ENCODE measurements at places on chromosomes 6 and 20.

DNA sequence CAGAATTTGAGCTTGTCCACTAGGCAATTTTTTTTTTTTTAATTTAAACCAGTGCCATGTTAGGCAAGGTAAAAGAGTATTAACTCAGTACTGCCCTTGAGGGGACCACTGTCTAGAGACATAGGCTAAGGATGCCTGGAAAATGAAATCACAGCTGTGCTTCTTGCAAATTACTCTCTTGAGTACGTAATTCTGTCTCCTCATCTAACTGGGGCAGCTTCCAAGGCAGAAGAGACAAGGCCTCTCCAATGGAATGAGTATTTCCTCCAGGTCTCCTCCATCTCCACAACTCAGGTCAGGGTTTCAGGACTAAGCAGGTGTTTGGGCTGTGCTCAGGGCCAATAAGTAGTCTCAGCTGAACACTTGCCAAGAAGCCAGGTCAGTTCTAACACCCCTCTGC lies 33.8 kb upstream of the MRPS10 start:
- no peak for DNase-seq

- peak; percentile 3 for DNase-seq
Measured at GRCh38 chr20:11204926-11205768, 531.3 kb upstream of the JAG1 start.

DNA sequence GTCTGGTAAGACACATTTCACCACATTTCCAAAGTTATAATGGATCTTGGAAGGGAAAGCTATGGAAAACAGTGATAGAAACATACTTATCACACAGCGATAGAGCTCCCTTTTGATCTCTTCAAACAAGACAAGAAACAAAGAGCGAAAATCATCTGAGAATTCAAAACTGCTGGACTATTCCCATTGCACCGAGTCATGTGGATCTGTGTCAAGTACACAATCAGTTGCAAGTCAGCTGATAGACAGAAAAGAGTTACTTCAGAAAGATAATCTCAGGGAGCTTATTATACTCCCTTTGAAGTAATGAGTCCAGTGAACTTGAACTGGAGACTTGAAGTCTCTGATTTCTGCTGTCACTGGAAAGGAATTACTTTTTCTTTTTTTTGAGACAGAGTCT lies 89.7 kb upstream of the GCM1 start:
- no peak for DNase-seq

DNA sequence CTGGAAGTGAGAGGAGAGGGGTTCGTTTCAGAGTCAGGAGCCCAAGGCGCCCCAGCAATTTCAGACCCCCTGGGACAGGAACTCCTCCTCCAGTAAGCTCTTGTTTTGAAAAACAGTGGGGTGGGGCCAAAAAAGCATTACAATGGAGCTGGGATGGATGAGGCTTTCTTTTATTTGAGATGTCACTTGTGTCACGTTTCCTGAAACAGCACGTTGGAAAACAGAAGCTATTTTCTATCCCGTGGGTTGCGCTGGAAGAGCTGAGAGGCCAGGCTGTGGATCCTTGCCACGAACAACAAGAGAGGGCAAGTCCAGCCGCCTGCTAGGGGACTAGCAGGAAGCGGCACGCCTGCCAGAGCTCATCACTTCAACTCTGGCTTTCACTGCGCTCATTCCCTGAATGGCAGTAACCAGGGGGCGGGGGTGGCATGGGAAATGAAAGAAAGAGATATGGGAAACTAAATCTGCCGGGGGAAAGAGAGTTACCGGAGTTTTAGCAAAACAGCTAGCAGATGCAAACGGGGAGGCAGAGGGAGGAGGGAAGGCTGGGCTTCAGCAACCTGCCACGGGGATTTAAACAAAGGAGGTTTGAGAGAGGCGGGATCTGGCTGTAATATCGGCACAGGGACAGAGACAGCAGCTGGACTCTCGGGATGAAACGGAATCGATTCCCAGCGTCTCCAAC lies 34.6 kb downstream of the GCNT2 start:
- no peak for DNase-seq

GRCh38 chr6:88246654-88247053 lies 80.5 kb upstream of the CNR1 start:
- no peak for DNase-seq

- no peak for DNase-seq
Measured at GRCh38 chr20:17684077-17684888, 2.2 kb upstream of the RRBP1 start.

DNA sequence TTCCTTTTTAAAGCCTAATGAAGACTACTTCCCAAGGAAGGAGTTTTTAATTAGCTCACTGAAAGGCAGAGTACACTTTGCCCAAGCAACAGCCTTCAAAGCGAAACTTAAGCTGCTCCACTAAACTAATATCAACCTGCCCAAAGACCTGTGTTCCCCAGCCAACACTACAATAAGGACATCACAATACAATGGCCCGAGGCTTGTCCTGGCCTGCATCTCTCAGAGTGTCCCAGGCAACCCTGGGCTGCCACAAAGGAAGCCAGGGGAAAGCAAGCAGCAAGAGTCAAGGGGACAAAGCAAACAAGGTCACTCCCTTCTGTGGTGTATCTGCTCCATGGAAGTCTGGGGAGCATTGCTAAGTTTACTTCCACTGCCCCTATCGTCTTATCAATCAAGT lies 52.3 kb downstream of the PIGU start:
- DNase-seq: no peak

DNA sequence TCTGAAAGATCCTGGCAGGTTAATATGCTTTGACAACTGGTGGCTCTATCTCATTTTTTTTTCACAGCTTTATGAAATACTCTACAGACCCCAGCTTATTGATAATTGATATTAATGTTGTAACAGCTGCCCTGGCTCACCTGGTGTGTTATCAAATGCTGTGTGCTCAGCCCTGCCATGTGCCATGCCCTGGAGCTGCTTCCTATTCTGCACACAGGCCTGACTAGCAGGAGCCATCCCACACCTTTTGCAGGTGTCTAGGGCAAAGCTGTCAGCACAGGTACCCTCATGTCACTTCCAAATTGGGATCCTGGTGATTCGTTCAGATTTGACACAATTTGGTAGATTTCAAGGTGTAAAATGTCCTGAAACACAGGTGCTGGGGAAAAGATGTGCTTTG lies 254.6 kb upstream of the MAN1A1 start:
- DNase-seq: no peak

GRCh38 chr20:667351-668034 lies 8.1 kb downstream of the SCRT2 start:
- DNase-seq: peak; percentile 61

DNA sequence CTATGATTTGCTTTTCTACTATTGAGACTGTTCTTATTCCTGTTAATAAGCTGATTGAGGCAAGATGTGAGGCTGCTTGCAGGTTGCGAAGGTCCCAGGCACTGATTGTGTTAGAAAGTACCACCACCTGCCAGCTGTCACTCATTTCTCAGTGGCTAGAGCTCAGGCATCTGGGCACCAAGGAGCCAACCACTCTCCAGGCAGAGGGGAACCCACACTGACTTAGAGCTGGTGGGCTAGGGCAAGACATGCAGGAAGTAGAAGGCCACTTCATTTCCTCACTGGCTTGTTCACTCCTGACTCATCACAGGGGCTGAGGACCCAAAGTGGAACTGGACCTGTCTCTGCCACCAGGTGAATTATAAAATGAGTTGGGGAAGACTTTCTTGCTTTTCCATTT lies 7.8 kb upstream of the DLL1 start:
- DNase-seq: no peak

DNA sequence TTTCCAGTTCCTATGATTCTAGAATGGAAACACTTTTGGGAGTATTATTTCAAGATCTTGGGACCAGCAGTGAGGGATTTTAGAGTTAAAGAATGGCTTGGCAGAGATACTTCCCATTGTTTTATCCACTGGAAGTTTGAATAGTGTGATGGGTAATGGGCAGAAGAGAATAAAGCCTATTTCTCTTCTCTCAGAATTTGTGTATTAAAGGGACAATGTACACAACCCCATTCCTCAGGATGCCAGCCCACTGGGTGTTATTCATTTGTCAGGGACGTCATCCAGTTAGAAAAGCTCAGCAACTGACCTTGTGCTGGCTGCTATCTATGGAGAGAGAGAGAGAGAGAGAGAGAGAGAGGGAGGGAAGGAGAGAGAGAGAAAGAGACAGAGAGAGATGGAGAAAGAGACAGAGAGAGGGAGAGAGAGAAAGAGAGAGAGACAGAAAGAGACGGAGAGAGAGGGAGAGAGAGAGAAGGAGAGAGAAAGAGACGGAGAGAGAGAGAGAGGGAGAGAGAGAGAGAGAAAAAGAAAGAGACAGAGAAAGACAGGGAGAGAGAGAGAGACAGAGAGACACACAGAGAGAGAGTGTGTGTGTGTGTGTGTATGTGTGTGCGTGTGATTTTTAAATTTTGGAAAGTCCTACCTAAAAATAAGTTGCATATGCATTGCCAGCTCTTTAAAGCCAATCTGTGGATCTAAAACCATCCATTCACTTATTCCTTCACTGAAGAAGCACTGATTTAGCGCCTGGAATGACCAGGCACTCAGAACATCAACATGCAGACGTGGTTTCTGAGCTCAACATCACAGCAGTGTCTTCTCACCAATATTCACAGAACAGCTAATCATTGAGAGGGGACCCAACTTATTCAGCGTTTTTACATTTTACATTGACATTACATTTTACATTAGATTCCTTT lies 388.8 kb downstream of the THBS2 start:
- DNase-seq: no peak

DNA sequence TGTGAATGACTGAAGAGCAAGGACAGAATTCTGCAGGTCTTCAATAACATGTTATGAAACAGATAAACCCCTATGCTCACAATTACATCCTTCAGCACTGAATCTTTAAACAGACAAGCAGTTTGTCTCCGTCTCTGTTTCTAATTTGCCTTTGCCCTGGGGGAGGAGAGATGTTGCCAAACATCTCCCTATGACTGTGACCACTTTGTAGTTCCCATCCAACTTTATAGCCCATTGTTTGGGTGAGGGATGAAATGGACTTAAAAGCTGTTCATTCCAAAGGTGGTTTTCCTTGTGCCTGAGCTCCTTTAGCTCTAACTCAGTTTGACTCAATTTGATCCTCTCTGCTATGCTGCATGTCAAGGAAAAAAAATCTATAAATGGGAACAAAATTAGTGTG lies 19.5 kb upstream of the ADTRP start:
- no peak for DNase-seq

DNA sequence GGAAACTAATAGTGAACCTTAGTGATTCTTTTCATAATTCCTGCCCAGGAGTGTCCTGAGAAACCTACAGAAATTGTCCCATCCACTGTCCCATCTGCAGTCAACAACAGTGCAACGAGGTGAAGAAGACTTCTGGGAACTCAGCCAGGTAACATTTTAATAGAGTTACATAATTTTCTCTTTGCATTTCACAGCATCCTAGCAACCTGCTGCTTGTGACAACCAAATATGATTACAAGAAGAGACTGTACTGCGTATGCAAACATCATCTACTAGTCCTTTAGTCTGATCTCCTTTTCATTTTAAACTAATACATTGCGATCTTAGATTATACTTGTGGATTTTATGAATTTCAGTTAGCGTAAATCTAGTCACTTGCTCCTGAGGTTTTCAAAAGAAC lies 951.6 kb downstream of the TFAP2A start:
- DNase-seq: no peak

DNA sequence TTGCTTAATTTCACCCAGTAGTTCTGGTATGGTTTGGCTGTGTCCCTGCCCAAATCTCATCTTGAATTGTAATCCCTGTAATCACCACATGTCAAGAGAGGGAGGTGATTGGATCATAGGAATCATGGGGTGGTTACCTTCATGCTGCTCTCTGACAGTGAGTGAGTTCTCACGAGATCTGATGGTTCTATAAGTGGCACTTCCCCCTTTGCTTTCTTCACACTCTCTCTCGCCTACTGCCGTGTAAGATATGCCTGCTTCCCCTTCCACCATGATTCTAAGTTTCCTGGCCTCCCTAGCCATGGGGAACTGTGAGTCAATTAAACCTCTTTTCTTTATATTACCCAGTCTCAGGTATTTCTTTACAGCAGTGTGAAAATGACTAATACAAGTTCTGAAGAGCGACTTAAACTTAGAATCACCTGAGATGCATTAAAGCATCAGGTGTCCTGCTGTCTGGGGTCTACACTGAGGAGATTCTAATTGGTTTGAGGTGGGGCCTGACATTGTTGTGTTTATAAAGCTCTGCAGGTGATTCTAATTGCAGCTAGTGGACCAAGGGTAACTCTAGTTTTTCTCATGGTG lies 82.1 kb upstream of the DTNBP1 start:
- DNase-seq: no peak

DNA sequence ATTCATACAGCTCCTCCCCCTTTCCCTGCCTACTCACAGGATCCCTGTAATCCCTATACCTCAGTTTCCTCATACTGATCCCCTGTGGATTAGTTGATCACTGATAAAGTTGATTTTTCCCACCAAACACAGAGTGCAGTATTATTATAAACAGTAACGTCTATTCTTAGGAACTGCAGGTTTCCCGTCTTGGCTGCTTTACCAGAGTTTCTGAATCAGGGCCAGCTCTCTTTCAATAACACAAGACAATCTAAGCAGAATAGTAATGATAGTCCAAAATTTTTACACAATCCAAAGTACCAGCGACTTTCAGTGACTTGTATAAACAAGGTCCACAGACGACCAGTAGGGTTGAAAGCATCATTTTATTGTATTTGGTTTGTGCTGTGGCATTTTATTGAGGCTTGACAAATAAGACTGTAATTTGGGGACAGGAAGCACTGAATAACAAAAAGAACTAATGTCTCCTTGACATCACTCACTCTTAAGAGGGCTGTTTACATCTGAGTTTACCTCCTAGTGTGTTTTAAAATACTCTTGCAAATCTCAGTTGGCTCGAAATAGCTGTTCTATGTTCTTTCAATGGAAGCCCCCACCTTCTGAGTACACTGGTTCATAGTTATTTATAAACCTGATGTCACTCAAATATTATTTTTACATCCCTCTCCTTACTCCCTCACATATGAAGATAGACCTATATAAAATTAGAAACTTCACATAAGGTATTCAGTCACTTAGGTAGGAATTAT lies 6.1 kb upstream of the JARID2 start:
- no peak for DNase-seq

DNA sequence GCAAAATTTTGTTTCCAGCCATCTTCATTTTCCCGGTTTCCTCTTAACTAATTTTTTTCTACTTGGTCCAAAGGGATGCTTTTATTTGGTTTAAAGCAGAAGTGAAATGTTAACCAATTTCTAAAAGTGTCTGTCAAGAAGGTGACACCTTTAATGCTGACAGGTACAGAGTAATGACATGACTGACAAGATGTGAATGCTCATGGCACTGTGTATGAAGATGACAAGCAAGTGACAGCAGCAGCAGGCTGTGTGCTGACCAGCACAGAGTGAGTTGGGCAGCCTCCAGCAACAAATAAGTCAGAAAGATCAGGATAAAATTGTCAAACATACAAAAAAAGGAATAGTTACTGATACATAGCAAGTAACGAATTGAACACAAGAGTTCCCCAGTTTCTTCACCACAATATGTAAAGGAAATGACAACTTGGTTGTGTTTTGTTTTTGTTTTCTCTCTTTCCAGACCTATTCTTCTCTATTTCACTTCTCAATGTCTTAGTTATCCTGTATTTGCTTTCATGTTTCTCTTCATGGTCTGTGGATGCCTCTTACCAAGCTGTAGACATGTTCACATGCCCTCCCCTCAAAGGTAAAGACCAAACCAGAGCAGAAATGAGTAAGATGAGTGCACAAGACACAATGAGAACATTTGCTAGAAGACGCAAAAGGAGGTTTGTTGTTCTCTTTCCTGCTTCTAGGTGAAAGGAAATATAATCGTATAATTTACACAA lies 174.9 kb downstream of the FRK start:
- DNase-seq: no peak

- no peak for DNase-seq
Measured at GRCh38 chr6:110095101-110095500, 84.4 kb downstream of the WASF1 start.

GRCh38 chr20:47122560-47122959 lies 227.9 kb downstream of the EYA2 start:
- no peak for DNase-seq

- no peak for DNase-seq
Measured at GRCh38 chr6:49563006-49563886, 12.8 kb downstream of the C6orf141 start.

Measured in stimulated activated CD4-positive, alpha-beta T cell treated with anti-CD3 and anti-CD28 coated beads, Interleukin-4, amount 100 ng/mL, for 48 hours (primary cell).